ENCODE measurements at places on chromosomes 16 and 17. TPM values are rescaled to one million over a fixed set of nuclear protein-coding genes. Genes with fewer than 3 reads are reported as not detected.

GRCh38 chr16:337975-338575 lies 14.4 kb downstream of the AXIN1 start:
- DNase-seq: no peak

DNA sequence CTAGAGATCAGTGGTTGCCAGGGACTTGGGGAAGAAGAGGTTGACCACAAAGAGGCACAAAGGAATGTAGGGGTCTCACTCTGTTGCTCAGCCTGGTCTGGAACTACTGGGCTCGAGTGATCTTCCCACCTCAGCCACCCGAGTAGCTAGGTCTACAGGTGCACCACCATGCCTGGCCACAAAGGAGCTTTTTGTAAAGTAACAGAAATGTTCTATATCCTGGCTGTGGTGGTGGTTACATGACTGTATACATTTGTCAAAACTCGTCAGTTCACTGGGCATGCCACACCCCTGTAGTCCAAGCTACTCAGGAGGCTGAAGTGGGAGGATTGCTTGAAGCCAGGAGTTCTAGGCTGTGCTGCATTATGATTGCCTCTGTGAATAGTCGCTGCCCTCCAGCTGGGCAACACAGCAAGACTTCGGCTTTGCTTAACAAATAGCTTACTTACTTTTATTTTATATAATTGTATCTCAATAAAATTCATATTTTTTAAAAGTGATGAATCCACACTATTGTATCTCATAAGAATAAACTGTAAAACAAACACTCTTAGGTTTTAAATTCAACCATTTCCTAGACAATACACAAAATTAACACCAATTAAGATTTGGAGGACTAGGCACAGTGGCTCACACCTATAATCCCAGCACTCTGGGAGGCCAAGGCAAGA lies 5.0 kb downstream of the SKA2 start:
- no peak for DNase-seq

DNA sequence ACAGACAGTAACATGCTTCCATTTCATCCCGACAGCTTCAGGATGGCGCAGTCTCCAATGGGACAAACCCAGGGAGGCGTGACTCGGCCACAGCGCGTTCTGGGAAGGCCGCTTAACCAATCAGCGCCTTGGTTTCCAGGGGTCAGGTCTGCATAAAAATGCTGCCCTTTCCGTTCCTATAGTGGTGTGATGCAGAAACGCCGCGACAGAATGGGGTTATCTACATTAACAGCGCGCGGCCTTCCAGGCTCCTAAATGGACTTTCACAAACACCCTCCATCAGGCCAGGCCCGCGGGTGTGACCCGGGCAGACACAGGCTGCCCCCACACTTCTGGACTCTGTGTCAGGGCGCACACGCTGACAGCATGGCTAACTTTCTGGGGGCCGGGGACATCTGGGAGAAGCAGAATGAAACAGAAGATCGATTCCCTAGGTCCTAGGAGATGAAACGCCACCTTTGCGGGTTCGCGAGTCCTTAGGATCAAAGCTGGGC lies 792 bp downstream of the TMEM231 start:
- peak; percentile 68 for DNase-seq

DNA sequence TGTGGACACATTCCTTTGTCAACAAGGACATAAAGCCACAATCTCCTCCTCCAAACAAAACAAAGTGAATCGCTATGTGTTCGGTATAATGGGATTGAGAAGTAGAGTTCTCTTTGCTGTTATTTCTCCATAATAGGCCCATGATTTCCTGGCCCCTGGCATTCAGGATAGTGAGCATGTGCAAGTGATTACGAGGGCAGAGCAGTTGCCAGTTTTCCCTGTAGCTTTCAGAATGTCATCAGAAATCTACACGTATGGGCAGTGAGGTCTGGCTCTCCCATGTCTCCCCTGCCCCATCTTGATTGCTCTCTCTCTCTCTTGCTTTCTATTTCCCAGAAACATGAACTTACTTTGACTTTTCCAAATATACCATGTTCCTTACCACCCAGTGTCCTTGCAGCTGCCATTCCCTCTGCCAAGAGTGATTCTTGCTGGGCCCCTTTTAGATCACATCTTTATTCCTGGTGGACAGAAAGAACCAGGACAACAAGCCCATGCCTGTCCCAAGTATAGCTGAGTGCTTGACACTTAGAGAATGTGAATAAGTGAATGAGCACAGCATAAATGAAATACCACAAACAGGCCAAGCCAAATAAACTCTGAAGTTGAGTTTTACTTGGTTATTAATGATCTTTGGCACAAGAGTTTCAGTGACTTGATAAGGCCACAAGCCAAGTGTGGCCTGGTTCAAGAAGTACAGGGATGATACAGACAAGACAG lies 273.1 kb downstream of the CDH13 start:
- no peak for DNase-seq

The GFOD2 gene
- total RNA-seq: 31.5 TPM

The ADAD2 gene
- 0.06 TPM for total RNA-seq

DNA sequence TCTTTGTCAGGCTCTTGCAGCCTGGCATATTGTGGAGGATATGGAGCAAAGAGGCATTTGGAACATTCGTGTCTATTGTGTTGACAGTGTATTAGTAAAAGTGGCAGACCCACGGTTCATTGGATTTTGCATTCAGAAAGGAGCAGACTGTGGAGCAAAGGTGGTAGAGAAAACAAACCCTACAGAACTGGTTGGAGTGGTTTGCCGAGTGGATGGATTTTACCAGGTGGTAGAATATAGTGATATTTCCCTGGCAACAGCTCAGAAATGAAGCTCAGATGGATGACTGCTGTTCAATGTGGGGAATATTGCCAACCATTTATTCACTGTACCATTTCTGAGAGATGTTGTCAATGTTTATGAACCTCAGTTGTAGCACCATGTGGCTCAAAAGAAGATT lies 44.5 kb downstream of the EFCAB13 start:
- no peak for DNase-seq

The NT5C3B gene
- total RNA-seq: 69.1 TPM

DNA sequence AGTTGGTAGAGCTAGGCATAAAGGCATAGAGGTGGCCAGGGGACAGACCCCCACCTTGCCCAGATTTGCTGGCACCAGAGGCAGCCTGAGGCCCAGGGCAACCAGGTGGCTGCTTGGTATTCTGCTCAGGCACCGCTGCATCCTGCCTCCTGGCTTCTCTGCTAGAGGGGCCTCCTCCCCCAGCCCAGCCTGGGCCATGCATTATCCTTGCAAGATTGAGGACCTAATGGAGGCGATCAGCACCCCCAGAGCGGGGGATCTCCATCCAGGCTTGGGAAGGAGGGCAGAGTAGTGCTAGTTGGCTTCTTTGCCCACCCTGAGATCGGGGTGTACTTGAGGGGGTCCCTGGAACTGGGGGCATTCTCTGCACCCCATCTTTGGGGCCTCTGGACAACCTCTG lies 23.8 kb downstream of the CDK5RAP3 start:
- DNase-seq: no peak

The ALKBH5 gene
- 90.4 TPM for total RNA-seq

DNA sequence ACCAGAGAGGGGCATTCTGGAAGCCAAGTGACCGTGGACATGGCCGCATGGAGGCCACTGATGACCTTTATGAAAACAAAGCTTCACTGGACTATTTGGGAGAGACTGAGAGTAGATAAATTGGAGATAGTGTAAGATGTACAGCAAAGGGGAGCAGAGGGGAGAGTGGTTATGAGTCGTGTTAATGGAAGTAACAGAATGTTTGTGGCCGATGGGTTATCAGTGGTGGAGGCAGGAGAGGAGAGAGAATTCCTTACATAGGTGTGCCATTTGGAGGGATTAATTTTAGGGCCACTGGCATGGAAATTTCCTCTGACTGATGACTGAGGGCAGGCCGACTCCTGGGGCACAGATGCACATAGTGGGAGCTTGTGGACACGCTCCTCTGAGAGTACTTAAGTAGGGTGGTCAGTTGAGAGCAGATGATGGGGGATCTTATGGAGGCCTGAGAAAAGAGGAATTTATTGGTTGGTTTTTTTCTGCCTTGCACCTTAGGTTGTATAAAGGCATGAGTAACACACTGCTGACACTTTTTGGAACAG lies 19.2 kb downstream of the PRPSAP2 start:
- no peak for DNase-seq

GRCh38 chr16:89931305-89931896 lies 8.3 kb downstream of the TUBB3 start:
- no peak for DNase-seq

The KCNJ18 gene
- total RNA-seq: not detected

DNA sequence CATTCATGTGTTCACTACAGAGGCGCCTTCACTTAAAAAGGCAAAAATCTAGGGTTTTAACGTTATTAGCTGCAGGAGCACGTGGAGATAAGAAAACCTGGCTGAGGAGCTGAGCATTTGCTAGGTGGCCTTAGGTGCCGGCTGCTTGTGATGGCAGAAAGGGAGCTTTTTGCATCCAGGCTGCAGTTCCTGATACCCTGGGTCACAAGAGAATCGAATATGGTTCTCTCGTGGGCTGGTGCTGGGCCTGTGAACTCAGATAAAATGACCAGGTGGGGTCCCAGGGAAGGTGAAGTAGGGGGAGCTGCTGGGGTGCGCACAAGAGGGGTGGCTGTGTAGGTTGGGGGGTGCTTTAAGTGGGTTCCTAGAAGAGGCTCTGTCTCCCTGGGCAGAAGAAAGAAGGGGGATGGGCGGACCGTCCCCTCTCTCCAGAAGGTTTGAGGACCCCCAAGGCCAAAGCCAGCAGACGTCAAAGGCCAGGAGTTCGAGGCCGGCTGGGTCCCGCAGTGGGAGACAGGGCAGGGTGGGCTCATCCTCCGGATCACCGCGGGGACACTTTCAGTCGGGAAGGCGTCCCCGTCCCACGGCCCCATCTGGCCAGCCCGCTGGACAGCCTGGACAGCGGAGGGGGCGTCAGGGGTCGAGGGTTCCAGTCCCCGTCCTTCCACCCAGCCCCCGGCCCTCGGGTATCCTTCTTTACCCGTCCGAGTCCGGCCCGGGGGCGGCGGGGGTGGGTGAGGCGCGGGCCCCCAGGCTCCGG lies 740 bp upstream of the CMIP start:
- DNase-seq: no peak

The TPSD1 gene
- not detected for total RNA-seq

DNA sequence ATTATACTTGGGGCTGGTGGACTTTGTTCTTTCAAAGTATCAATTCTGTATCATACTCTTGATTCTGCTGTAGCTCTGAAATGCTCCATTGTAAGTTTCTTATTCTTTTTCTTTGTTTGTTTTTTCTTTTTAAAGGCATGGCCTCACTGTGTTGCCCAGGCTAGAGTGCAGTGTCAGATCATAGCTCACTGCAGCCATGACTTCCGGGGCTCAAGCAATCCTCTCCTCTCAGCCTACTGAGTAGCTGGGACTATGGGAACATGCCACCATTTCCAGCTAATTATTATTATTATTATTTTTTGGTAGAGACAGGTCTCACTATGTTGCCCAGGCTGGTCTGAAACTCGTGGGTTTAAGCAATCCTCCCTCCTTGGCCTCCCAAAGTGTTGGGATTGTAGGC lies 38.9 kb upstream of the METTL9 start:
- no peak for DNase-seq

The SLC5A10 gene
- total RNA-seq: not detected

GRCh38 chr17:40484285-40484972 lies 17.0 kb downstream of the TNS4 start:
- no peak for DNase-seq

The CDK12 gene
- total RNA-seq: 40.9 TPM

GRCh38 chr17:62778990-62779681 lies 29.0 kb downstream of the MARCHF10 start:
- DNase-seq: no peak

- DNase-seq: no peak
These were observed 12.9 kb downstream of the PLK1 start for GRCh38 chr16:23691483-23692189.

GRCh38 chr17:14779241-14779640 lies 478.4 kb downstream of the HS3ST3B1 start:
- no peak for DNase-seq

DNA sequence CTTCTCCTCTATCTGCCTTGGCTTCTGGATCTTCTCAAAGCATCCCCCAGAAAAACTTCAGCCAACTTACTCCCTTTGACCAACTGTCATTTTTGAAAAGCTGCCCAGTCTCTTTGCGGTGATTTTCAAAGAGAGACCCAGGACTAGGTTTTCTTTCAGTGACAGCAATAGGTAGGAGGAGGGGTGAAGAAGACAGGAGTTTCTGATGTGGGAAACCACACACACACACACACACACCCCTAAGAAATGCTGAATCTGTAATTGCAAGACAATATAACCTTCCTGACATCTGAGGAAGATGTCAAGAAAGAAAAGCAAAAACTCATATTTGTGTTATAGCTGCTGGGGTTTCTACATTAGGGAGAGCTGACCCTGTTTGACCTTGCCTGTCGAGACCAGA lies 5.2 kb downstream of the FAM20A start:
- DNase-seq: no peak

The RNF166 gene
- total RNA-seq: 27.3 TPM

DNA sequence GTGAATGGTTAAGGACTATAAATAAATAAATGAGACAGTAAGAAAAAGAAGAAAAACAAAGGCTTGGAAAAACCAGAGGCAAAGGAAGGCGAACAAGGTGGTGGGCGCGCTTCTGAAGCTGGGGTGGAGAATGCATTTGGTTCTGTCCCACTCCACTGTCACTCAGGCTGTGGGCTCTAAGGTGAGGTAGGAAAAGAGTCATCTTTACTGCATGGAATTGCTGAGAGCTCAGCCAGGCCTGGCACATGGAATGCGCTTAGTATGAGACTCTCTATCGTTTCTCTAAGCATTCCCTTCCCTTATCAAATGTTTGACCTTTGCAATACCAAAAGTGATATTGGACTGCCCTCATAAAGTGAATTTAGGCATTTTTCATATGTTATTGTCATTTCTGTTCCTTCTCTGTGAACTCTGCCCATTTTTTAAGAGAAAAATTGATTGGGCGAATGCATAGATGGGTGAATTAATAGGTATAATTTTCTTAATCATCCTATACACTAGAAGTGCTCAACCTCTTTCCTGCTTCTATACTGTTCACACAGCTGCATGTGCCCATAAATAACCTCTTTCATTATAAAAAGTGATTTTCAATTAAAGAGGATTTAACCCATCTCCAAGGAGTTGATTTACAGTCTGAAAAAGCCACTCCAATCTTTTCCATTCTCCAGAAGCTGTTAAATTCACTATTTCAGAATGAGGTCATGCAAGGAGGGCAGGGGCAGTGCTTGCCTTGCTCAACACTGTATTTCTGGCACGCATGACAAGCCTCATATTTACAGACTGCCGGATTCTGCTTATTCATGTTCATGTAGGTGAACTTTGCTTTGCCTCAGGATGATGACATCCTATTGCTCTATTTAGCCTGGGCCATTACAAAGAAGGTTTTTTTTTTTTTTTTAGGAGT lies 87.7 kb downstream of the MYH10 start:
- DNase-seq: no peak

The KIF22 gene
- 31.6 TPM for total RNA-seq

Measured in glomerular endothelial cell (primary cell).